NK-92 treated with Interleukin-12 subunit alpha and Interleukin-12 subunit beta, amount 100 ng/mL, for 24 hours (cell line): ENCODE measurements at places on chromosomes 6 and 20.

DNA sequence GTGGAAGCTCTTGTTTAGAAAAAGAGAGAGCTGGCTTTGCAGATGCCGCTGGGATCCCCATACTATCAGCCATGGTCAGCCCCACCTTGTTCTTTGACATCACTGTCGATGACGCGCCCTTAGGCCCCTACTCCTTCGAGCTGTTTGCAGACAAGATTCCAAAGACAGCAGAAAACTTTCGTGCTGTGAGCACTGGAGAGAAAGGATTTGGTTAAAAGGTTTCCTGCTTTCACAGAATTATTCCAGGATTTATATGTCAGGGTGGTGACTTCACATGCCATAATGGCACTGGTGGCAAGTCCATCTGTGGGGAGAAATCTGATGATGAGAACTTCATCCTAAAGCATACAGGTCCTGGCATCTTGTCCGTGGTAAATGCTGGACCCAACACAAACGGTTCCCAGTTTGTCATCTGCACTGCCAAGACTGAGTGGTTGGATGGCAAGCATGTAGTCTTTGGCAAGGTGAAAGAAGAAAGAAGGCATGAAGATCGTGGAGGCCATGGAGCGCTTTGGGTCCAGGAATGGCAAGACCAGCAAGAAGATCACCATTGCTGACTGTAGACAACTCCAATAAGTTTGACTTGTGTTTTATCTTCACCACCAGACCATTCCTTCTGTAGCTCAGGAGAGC, 2.4 kb upstream of the BLCAP start:
- no peak for DNase-seq

GRCh38 chr6:3421791-3422434, 34.9 kb downstream of the SLC22A23 start:
- DNase-seq: no peak

GRCh38 chr6:88730611-88731011, 232.8 kb downstream of the RNGTT start:
- DNase-seq: no peak

DNA sequence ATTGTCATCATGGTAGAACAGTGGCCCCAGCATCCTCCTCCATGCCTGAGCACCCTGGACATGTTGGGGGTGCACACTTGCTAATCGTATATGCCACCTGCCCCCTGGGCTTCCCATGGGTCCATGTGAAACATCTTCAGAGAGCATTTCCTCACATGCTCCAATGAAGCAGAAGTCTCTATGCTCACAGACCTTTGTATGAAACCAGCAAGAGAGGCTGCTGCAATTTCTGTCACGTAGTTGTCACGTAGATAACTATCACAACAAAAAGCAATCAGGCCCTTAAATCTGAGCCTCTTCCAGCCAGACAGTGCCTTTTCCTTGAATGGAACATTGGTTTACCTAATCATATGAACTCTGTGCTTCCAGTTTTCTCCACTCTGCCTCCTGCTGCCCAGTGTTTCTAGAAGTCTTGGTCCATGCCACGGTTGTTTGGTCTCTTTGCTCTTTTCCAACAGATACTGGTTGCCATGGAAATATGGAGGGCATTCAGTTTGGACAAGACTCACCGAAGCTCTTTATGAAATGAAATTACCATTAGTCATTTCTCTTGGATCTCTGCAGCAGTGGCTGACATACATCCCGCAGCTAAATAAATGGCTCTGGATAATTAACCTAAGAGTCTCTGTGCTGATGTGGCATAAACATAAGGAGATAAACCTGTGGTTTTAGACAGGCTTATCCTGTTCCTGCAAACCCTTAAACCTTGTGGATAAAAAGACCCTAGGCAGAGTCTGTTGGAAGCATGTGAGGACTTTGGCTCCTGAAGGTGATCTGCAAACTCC, 172.8 kb upstream of the SYNDIG1 start:
- DNase-seq: no peak

GRCh38 chr20:53826597-53827291, 233.1 kb upstream of the ZNF217 start:
- no peak for DNase-seq

DNA sequence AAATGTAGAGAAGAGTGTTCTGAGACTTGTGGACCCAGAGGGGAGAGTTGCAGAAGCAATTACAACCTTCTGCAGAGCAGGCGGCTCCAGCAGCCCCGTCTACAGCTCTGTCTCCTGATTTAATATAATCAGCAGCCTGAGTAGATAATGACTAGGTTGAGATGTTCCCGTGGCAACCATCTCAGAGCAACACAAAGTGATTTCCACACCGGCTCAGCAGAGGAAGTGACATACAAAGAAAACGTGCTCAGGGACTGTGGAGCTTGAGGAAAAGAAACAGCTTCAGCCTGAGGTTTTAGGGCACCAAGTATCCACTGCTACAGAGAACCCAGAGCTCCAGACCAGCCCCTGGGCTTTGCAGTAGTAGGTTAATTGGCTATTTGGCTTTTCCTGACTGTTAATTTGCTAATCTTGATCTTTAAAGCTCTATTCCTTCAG, 136.4 kb downstream of the MTFR2 start:
- DNase-seq: no peak

DNA sequence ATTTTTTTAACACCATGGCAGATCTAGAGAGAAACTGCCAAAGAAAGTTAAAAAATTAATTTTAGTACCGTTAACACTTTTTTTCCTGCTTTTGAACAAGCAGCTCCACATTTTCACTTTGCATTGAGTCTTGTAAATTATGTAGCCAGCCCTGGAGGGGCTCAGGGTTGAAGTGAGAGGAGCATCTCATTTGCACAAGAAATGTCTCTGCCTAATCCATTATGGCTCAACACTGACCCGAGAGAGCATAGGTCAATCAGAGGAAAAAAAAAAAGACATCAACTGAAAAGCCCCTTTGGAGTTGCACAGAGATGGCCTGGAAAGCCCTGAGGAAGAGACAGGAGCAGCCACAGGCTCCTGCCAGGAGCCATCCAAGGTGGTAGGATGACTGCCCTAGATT, 4.3 kb upstream of the SLPI start:
- DNase-seq: no peak

GRCh38 chr20:31740208-31740607, 1.1 kb downstream of the TPX2 start:
- DNase-seq: no peak
